ENCODE measurements at places on chromosomes 1 and 21. TPM values are rescaled to one million over a fixed set of nuclear protein-coding genes. Genes with fewer than 3 reads are reported as not detected.

The NDUFS5 gene
- 469 TPM for total RNA-seq

DNA sequence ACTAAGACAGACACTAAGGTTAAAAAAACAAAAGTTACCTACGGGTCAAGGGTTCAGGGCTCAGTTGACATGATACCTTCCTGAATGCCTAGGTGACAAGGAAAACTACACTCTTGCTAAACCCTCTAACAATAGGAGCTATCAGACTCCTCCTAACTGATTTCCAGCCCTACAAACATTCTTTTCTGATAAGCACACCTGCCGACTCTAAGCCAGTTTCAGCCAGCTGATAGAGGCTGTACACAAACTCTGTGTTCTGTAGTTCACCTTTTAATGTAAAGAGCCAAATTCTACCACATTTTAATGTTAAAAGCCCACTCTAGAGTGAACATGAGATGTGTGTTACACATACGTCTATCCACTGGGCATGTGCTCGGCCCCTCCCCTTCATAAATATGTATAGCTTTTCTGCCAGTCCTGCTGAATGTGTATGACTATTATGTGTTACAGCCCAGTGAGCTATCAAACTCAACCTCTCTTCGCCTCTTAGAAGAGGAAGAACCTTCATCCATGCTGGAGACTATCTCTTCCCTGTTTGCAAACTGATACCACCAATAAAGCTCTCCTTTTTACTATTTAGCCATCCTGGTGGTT, 40.0 kb upstream of the FAM163A start:
- no peaks in the 10 kb centered on the region for H3K4me1 ChIP-seq
- H3K27ac ChIP-seq: no peak overlapping the region
- no peaks in the 10 kb centered on the region for H3K36me3 ChIP-seq
- H3K27me3 ChIP-seq: no peaks in the 10 kb centered on the region

DNA sequence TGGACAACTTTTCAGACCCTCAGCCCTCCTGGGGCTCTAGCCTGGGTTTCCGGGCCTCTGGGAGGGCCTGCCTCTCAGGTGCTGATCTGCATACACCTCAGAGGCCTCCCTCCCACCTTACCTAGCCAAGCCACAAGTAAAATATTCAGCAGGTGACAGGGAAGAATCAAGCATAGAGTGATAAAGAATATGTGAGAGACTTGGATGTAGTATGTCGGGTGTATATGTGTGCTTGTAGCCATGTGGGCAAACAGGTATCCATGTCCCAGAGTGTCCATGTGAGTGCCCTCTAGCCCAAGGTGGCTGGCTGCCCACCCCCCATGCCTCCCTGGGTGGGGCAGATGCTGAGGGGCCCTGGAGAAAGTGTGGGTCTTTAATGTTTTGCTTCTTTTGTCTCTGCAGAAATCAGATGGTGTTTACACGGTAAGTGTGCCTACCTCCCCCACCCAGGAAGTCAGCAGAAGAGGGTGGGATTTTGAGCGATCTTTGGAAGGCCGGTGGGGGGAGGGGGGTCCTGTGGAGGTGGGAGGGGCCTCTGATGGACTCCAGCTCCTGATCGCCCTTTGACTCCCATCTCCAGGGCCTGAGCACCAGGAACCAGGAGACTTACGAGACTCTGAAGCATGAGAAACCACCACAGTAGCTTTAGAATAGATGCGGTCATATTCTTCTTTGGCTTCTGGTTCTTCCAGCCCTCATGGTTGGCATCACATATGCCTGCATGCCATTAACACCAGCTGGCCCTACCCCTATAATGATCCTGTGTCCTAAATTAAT, 3.4 kb downstream of the FCER1G start:
- H3K4me3 ChIP-seq: no peak overlapping the region
- H3K4me1 ChIP-seq: no peaks in the 10 kb centered on the region
- no peak overlapping the region for H3K27ac ChIP-seq

The FCGR3A gene
- total RNA-seq: 9.2 TPM

DNA sequence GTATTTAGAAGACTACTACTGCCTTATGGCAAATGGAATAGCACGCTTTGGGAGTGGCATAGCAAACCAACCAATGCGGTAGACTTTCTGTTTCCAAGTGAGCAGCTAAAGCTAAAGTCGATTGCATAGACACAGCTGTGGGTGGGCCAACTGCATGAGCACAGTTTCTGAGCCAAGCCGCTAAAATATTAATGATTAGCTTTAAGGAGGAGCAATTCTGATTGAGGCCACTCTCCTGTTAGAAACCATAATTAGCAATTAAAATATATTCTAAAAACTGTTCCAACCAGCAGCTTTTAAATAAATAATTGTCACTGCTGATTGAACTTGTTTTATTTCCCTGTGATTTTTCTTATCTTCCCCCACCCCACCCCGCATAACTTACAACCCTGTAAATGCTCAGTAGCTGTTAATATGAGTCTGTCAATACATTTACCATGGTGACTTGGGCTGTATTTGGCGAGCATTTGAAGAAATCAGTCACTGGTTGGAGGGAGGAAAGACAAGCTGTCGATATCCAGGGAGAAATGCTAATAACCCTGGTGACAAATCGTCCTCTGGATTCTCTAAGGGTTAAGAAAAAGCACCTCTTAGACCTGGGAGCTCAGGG, 32.2 kb downstream of the RNF220 start:
- no peak overlapping the region for H3K4me3 ChIP-seq
- no peaks in the 10 kb centered on the region for H3K4me1 ChIP-seq
- H3K27me3 ChIP-seq: no peaks in the 10 kb centered on the region
- DNase-seq: no peak
- no peak overlapping the region for H3K27ac ChIP-seq

The SYT6 gene
- total RNA-seq: 0.77 TPM

The PRAMEF15 gene
- total RNA-seq: not detected

The CATSPER4 gene
- not detected for total RNA-seq

DNA sequence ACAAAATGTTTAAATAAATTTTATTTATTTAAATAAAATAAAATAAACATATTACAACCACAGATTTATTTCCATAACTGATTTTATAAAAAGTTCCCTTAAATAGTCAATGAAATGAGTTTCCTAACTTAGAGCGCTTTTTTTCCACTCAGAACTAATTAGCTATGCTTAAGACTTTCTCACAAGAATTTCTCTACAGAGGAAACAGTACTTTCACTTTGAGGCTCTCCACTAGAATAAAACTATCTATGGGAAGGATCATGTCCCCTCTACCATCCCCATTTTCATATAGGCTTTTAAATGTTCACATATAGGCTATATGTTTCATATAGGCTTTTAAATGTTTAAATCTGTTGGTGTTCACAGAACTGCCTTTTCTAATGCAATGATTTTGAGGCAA, 40.0 kb upstream of the DPH5 start:
- no peaks in the 10 kb centered on the region for H3K4me1 ChIP-seq
- no peak overlapping the region for H3K27ac ChIP-seq
- no peak for DNase-seq
- H3K4me3 ChIP-seq: no peak overlapping the region
- H3K36me3 ChIP-seq: no peaks in the 10 kb centered on the region
- no peaks in the 10 kb centered on the region for H3K27me3 ChIP-seq

The SLC9C2 gene
- not detected for total RNA-seq

- peak within 1 kb of the TSS; percentile 81 for H3K27ac ChIP-seq
- DNase-seq: peak; percentile 96
- peak within 1 kb of the TSS; percentile 91 for H3K4me3 ChIP-seq
- H3K4me1 ChIP-seq: peaks cover 22% of the 10 kb centered on the region
- H3K27me3 ChIP-seq: no peaks in the 10 kb centered on the region
Observed at GRCh38 chr1:9823943-9824701, at the start of gene CLSTN1. Gene CLSTN1 (minus strand): TSS chr1:9823965. CDS start chr1:9823733, 232 bp downstream.

DNA sequence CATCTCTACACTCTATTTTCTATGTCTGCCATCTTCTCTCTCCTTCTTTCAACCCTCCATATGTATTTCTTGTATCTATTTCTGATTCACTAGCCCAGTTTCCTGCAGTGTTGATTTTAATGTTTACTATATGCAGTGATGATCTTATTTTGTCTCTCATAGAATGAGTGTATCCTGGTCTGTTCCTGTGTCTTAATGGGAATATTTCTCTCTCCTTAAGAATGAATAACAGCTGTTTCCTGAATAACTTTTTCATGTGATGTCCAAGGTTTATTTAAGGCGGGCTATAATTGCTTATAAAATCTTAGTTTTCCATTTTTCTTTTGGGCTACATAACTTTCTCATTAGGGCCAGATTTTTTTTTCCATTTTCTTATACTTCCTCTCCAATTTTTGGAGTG, 144.5 kb downstream of the C1orf21 start:
- H3K27ac ChIP-seq: peak overlapping the region; percentile 39
- no peaks in the 10 kb centered on the region for H3K36me3 ChIP-seq
- no peaks in the 10 kb centered on the region for H3K27me3 ChIP-seq

The EDN2 gene
- total RNA-seq: 3.5 TPM

DNA sequence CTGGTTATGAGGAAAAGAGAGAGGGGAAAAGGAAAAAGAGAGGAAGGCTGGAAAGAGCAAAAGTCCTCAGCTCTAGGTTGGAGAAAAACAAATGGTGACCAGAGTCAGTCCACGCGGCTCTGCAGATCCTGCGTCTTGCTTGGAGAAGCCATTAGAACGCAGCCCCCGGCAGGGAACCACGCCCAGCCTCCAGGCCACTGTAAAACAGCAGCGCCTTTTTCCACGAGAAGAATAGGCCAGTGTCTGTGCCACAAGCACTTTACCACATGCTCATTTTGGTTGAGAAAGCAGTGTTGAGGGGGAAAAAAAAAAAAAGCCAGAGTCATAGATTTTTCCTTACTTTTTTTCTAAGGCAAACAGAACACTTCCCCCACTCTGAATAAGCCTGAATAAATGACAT, 846.9 kb upstream of the ADAMTS5 start:
- no peaks in the 10 kb centered on the region for H3K27me3 ChIP-seq
- H3K4me3 ChIP-seq: no peak overlapping the region
- DNase-seq: no peak
- H3K36me3 ChIP-seq: no peaks in the 10 kb centered on the region
- peaks cover 6% of the 10 kb centered on the region for H3K4me1 ChIP-seq

GRCh38 chr1:119715542-119715941, 3.8 kb downstream of the PHGDH start:
- H3K36me3 ChIP-seq: no peaks in the 10 kb centered on the region
- peaks cover 9% of the 10 kb centered on the region for H3K27me3 ChIP-seq
- peaks cover 8% of the 10 kb centered on the region for H3K4me1 ChIP-seq
- no peak overlapping the region for H3K27ac ChIP-seq
- no peak for DNase-seq

The VHLL gene
- not detected for total RNA-seq

The FCRL4 gene
- total RNA-seq: not detected
